AG04450 (cell line): ENCODE measurements at places on chromosomes 3 and 15.

- no peak for DNase-seq
Observed at GRCh38 chr15:65355988-65356353, 21.8 kb downstream of the IGDCC3 start.

DNA sequence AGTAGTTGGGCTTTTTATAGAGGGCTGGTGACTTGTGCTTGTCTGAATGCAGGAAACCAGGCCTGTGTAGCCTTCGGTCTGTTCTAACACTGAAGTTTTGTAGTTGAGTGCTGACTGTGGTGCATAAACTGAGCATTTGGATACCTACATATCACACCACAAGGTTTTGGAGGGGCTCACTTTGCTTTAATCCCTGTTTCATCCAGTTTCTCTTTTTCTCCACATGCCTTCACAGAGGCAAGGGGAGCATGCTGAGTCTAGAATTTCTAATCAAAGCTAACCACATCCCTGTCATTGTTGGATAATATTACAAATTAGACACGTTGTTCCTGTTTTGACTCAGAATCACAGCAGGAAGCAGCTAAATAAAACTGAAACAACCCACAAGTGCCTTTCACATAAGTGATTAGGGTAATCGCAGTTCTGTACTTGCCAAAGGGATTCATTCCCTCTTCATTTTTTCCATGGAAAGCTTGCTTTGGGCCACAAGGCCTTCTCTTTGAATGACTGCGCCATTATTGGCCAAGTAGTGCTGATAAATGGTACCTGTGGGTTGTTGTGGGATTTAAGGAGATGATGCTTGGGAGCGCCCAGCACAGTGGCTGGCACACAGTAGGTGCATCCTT lies 48.9 kb downstream of the TGFBR2 start:
- DNase-seq = no peak

GRCh38 chr15:59537403-59537802 lies 74.2 kb upstream of the GCNT3 start:
- no peak for DNase-seq

DNA sequence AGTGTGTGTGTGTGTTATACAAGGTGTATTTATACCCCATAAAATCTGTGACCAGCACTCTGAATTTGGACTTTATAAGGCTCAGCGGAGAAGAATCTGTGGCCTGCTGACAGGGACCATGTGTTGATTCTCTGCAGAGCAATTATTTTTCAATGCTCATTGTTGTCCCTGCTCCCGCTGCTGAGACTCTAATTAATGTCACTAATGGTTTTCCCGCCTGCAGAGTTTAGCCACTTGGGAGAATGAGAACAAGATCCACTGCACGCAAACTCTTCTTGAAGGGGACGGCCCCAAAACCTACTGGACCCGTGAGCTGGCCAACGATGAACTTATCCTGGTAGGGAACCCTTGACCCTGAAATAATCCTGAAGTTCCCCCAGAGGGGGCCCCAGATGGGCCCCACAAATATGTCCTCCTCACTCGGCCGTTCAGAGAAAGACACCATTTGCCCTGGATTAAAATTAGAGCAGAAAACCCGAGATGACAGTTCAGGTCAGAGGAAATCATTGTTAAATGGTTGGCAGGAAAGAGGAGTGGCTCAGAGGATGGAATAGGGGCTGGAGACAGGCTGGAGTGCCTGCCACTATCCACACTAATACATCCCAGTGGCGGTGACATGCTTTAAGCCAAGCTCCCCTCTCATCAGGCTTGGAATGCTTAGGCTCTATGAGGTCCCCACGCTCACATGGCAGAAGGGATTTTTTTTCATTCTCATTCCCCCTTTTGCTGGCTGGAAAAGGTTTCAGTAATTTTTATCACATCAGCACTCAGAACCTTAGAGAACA lies 3.3 kb downstream of the CRABP1 start:
- no peak for DNase-seq

DNA sequence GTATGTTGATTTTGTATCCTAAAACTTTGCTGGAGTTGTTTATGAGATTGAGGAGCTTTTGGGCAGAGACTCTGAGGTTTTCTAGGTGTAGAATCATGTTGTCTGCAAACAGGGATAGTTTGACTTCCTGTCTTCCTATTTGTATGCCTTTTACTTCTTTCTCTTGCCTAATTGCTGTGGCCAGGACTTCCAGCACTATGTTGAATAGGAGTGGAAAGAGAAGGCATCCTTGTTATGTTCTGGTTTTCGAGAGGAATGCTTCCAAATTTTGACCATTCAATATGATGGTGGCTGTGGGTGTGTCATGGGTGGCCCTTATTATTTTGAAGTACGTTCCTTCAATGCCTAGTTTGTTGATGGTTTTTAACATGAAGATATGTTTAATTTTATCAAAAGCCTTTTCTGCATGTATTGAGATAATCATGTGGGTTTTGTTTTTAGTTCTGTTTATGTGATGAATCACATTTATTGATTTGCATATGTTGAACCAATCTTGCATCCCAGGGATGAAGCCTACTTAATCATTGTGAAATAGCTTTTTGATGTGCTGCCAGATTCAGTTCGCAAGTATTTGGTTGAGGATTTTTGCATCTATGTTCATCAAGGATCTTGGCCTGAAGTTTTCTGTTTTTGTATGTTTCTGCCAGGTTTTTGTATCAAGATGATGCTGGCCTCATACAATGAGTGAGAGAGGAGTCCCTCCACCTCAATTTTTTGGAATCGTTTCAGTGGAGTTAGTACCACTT lies 188.1 kb downstream of the MINAR1 start:
- no peak for DNase-seq

- DNase-seq = no peak
Observed at GRCh38 chr3:184192889-184193288, 6.9 kb downstream of the ABCF3 start.

- no peak for DNase-seq
Observed at GRCh38 chr3:156617145-156617544, 57.2 kb upstream of the TIPARP start.

- DNase-seq = no peak
Observed at GRCh38 chr3:125236331-125236903, 23.9 kb upstream of the SLC12A8 start.

GRCh38 chr15:48638963-48639362 lies 6.5 kb downstream of the FBN1 start:
- DNase-seq = no peak

- no peak for DNase-seq
Observed at GRCh38 chr3:46860810-46861604, 2.2 kb downstream of the MYL3 start.

- DNase-seq = no peak
Observed at GRCh38 chr3:54225841-54226528, 103.6 kb downstream of the CACNA2D3 start.

DNA sequence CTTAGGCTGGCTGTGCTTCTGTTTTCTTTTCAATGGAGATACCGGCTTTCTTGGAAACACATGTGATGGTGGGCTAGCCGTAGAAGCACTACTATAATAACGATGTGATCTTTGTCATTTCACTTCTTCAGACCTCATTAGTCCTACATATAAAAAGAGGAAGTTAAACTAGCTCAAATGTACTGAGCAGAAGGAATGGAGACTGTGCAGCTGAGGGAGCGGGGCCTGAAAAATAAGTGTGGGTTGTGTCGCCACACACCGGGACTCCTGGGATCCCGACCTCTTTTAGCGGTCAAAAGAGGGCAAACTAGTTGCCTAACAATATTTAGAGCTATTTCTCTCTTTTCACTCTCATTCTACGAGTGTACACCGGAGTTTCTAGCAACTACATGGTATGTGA lies 1.0 kb upstream of the RNF7 start:
- no peak for DNase-seq

- DNase-seq = no peak
Observed at GRCh38 chr3:136620436-136620835, 131.7 kb downstream of the STAG1 start.

GRCh38 chr15:53549697-53550305 lies 209.7 kb downstream of the WDR72 start:
- no peak for DNase-seq

DNA sequence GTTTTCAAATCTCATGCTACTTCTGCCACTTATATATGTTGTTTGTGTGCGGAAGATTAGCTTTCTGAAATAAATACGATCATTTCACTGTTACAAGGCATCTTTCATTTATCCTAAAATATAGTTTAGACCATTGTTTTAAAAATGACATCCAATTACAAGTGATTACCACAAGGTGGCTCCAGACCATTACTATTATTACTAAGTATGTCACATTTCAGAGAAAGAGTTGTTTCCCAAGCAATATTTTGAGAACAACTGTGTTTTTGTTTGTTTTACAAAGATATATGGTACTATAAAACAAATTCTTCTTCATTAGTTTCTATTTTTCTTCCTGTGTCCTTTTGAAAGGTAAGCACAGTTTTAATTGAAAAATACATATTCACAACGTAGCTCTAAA lies 136.0 kb upstream of the RAP2B start:
- DNase-seq = no peak

DNA sequence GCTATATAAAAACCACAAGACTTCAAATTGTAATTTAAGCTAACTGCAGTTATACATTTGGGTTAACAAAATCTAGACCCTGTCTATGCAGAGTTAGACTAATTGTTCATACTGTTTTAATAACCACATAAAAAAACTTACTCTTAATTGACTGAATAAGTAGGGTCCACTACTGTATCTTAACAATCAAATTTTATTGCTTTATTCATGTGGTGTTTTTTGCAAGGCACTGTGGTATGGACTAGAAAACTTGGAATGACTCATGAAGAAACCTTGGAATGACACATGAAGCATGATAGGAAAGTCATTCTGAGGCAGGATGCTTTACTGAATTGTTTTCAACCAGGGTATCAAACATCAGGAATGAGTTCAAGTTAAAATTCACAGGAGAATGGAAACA lies 2.3 kb downstream of the SERP1 start:
- DNase-seq = no peak

GRCh38 chr15:66661432-66662096 lies 40.5 kb upstream of the SMAD6 start:
- no peak for DNase-seq

GRCh38 chr15:45200799-45201556 lies 13.2 kb upstream of the SHF start:
- peak; percentile 59 for DNase-seq

DNA sequence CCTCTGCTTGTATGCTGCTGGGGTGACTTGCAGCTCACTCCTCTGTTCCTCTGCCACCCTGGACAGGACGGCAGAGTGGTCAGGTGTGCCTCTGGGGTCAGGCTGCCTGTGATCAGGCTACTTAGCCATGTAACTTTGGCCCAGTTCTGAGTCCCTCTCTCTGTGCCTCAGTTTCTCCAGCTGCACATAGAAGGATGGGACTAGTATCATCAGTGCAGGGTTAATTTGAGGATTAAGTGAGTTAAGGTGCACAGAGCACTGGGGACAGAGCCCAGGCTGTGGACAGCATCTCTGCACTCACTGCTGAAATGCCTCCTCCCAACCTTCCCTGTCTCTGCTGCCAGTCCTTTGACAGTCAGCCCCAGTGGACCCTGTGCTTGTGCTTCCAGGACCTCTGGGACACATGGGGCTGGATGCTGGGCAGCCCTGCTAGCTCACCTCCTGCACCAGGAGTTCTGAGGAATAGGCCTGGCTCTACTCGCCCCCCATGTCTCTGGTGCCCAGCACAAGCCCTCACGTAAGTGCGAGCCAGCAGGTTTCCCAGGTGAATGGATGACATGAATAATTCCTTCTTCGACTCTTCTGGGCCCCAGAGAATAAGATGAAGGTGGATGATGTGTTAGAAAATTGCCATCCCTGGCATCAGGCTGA lies 19.3 kb upstream of the PRR23E start:
- DNase-seq = no peak

- DNase-seq = peak; percentile 59
Observed at GRCh38 chr15:90836296-90836871, 32.0 kb upstream of the FURIN start.

- DNase-seq = no peak
Observed at GRCh38 chr3:147656023-147656422, 246.9 kb downstream of the ZIC1 start.

GRCh38 chr3:142897807-142898206 lies 8.9 kb upstream of the PCOLCE2 start:
- DNase-seq = no peak

DNA sequence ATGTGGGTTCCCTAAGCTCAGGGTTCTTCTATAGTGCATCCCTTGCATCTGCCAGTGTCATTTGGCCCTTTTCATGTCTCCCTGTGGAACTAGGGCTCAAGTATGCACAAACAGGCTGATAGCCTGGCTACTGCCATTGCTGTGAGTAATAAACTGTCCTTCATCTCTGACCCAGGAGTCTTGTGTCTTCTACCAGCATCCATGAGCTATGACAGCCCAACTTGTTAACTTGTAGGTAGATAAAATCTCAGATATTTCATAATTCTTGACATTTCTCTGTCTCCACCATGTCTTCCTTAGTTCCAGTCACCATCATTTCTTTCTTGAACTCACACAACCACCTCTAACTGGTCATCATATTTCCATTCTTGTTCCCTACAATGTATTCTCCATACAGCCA lies 19.5 kb upstream of the BCL2L10 start:
- DNase-seq = no peak

DNA sequence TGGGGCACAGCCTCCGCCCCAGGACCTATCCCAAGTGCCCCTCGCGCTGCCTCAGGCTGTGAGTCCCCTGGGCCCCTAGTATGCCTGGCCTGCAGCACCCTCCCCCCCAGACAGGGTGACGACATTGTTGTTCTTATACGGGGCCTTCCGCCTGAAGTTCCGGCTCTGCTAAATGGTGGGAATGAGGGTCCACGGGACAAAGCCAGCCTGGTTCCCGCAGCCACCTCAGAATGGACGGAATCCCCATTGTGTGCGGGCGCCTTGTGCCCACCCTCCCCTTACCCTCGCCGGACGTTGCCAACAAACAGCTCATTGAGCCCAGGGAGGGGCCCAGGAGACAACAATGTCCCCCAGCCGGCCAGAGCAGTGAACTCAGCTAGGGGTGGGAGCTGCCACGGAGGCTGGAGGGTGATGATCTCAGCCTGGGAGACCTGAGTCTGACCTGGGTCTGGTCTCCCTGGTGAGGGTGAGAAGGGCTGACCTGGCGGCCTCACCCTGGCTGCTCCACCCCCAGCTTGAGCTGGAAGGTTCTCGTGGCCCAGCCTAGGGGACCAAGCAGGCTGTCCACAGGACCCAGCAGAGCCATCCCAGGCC lies 10.2 kb upstream of the DLL4 start:
- no peak for DNase-seq

GRCh38 chr15:87619161-87619960 lies 637.2 kb downstream of the NTRK3 start:
- peak; percentile 26 for DNase-seq

GRCh38 chr3:100941041-100941440 lies 52.2 kb downstream of the ABI3BP start:
- DNase-seq = no peak
